Naive thymus-derived CD4-positive, alpha-beta T cell (primary cell): ENCODE measurements at places on chromosomes 6 and 20. TPM values are rescaled to one million over a fixed set of nuclear protein-coding genes. Genes with fewer than 3 reads are reported as not detected.

DNA sequence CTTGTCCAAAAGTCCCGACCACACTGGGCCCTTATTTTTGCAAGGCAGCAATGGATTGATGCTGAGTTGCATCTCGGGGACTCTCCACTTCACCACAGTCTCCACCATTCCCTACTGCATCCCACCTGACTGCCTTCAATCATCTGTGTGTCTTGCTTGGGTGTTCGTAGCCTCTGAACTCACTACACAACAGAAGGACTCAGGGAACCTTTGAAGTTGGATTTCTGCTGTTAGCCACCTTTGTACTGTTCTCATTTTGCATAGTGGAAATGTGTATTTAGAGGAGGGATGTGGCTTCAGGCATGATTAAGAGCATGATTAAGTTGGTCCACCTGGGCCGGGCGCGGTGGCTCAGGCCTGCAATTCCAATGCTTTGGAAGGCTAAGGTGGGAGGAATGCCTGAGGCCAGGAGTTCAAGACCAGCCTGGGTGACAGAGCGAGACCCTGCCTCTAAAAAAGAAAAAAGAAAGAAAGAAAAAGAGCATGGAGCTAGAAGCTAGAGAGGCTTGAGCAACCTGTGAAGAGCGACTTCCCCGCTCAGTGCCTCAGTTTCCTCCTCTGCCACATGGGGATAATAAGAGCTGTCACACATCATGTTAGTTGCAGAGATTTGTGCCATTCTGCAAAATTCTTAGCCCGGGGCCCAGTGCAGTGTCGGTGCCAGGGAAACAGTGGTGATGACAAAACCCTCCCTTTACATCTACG, 121.3 kb upstream of the PTPN1 start:
- no peak for DNase-seq
- H3K4me1 ChIP-seq = peaks cover 13% of the 10 kb centered on the region
- no peak overlapping the region for H3K4me3 ChIP-seq
- no peaks in the 10 kb centered on the region for H3K27me3 ChIP-seq
- H3K27ac ChIP-seq = no peak overlapping the region

GRCh38 chr6:127859956-127860355, 40.9 kb downstream of the THEMIS start:
- no peaks in the 10 kb centered on the region for H3K36me3 ChIP-seq
- no peak overlapping the region for H3K4me3 ChIP-seq
- H3K27me3 ChIP-seq = no peaks in the 10 kb centered on the region
- peaks cover 37% of the 10 kb centered on the region for H3K4me1 ChIP-seq
- no peak overlapping the region for H3K27ac ChIP-seq

OPN5 gene
- total RNA-seq = not detected

HNF4A gene
- not detected for total RNA-seq

OR2J3 gene
- total RNA-seq = not detected

GRCh38 chr6:168188369-168189199, 109.6 kb upstream of the FRMD1 start:
- no peaks in the 10 kb centered on the region for H3K27me3 ChIP-seq
- H3K27ac ChIP-seq = no peak overlapping the region
- H3K4me3 ChIP-seq = no peak overlapping the region

DNA sequence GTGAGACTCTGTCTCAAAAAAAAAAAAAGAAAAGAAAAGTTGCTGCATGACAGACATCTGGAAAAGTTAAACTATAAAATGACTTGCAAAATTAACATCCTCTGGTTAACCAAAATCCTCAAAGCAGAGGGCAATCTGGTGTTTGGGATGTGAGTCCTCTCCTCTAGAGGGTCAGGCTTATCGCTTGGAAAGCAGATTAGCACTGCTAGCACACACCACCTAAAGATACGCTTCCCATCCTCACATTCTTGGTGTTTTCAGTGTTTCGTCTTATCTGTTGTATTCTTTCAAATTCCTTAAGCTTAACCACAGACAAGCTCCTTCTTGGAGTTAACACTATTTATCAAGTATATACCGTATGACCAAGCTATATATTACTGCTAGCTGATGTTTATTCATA, 198.0 kb downstream of the SOX4 start:
- H3K4me3 ChIP-seq = no peak overlapping the region
- no peaks in the 10 kb centered on the region for H3K4me1 ChIP-seq
